ENCODE measurements at places on chromosomes 5 and 9. TPM values are rescaled to one million over a fixed set of nuclear protein-coding genes. Genes with fewer than 3 reads are reported as not detected.

DNA sequence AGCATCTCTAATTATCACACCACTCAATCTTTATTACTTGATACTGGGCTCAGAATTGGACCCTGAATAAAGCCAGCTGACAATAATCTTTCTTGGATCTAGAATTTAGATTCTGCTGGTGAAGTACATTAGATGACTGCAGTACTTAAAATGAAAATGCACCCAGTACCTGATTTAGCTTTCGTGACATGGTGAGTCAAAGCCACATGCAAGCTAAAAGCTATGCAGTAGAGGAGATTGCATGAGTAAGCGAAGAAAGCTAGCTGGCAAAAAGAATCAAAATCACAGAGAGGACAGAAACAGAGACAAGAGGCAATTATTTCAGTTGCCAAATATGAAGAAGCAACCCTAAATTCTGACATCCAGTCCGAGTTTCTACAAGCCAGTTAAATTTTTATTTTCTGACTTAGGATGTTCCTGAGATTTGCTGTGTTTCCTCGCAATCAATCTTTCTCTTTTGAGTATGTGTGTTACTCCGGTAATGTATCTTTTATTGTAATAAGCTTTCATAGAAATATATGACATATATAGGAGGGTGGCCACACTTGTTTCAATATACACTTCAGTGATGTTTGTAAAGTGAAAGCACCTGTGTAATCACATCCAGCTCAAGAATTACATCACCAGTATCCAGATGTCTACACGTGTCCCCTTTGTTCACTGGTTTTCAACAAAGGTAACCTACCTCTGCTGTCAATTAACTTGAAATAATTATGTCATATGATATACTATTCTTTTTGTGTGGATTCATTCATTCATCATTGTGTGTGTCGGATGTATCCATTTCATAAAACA is 101.7 kb downstream of the CDH18 start:
- ATAC-seq: peak; percentile 76

GRCh38 chr5:16639206-16639605 is 22.4 kb upstream of the RETREG1 start:
- no peak for ATAC-seq

GRCh38 chr5:77936365-77936693 is 160.2 kb upstream of the TBCA start:
- no peak for ATAC-seq

DNA sequence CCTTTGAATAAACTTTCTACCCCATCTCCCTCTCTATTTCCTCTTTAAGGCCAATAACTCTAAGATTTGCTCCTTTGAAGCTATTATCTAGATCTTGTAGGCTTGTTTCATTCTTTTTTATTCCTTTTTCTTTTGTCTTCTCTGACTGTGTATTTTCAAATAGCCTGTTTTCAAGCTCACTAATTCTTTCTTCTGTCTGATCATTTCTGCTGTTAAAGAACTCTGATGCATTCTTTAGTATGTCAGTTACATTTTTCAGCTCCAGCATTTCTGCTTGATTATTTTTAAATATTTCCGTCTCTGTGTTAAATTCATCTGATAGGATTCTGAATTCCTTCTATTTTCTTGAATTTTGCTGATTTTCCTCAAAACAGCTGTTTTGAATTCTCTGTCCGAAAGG is 15.3 kb upstream of the LIX1 start:
- no peak for ATAC-seq

DNA sequence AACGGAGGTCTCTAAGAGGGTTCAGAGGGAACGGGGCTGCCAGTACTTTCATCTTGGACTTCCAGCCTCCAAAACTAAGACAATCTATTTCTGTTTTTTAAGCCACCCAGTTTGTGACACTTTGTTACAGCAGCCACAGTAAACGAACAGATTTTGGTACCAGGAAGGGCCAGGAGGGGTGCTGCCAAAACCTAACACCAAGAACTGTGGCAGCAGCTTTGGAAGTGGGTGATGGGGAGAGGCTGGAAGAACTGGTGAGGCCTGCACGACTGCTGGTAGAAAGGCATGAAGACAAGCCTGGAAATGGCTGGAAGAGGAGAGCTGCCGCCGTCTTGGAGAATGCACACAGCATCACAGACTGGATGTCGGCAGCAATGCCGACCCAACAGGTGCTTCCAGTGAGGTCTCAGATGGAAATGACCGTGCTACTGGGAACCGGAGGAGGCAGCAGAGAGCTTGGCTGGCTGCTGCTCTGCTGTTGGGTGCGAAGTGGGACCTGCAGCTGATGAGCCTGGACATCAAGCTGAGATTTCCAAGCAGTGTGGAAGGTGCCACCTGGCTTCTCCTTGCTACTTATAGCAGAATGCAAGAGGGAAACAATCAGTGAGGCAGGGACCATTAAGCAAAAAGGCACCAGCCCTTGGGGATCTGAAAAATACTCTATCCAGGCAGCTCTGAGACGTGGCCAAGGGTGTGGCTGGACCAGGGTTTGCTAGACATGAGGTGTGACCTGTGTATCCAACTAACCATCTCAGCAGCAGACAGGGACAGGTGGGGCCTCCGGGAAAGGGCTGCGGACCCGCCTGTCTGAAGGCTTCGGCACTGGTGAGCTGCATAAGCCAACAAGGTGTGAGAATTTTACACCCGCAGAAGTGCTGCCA is 4.7 kb upstream of the TMEM210 start:
- peak; percentile 14 for ATAC-seq

GRCh38 chr5:37738057-37738691 is 101.7 kb downstream of the GDNF start:
- no peak for ATAC-seq

- ATAC-seq: no peak
Observed at GRCh38 chr5:75337366-75338021, 474 bp downstream of the HMGCR start.

GRCh38 chr9:108645520-108645919 is 210.3 kb downstream of the ACTL7B start:
- ATAC-seq: no peak

GRCh38 chr9:127463382-127463781 is 12.1 kb downstream of the LRSAM1 start:
- ATAC-seq: no peak

- no peak for ATAC-seq
Observed at GRCh38 chr9:129172816-129173215, 5.2 kb downstream of the IER5L start.

- ATAC-seq: no peak
Observed at GRCh38 chr5:10498350-10498749, 56.7 kb downstream of the ROPN1L start.

- no peak for ATAC-seq
Observed at GRCh38 chr9:3513265-3513818, 12.5 kb downstream of the RFX3 start.

- no peak for ATAC-seq
Observed at GRCh38 chr9:7500521-7500920, 299.1 kb downstream of the DMAC1 start.

DNA sequence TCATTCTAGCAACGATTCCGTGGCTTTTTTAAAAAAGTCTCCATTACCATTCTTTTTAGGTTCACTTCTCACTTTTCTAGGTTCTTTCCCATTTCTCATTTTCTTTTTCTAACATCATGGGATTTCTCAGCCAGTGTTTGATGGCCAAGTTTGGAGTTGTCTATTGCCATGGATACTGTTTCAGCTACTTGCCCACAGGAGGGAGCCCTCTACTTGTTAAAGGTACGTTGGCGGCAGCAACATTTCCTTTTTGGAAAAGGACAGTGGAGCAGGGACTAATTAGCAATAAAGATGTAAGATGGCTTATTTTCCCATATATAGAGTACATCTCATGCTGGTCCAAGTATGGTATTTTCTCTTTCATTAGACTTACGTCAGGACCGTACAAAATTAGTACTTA is 2257.5 kb upstream of the C9orf72 start:
- ATAC-seq: no peak

GRCh38 chr5:90873033-90873517 is 314.5 kb downstream of the ADGRV1 start:
- no peak for ATAC-seq

DNA sequence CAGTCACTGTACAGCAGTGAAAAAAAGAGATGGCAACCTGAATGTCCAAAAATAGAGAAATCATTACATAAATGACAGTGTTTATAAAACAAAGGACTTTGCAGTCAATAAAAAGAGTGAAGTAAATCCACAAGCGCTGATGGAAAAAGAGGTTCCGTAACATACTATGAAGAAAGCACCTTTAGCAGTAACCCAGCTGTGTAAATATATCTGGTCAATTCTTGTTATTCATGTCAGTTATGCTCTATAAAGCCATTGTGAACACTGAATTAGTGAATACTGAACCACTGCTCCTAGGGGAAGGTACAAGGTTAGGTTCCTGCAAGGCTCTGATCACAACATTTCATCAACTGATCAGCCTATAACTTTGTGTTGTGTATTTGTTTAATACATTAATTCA is 39.5 kb downstream of the CCNJL start:
- no peak for ATAC-seq

DNA sequence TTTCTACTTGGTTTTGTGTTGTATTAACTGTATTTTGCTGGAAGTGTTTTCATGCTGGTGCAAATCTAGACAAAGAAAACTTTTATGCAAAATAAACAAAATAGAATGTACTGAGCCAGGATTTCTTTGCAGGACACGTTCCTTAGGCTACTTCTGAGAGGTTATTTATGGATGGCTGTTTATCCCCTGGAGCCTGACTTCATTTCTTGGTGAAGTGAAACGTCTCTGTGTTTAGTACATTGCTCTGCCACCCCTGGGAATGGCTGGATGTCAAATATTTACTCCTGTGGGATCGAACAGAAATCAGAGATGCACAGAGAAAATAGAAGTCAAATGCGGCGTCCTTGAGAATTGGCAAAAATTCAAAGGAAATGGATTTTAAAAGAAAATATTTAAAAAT is 327.1 kb upstream of the MPDZ start:
- ATAC-seq: no peak

- peak; percentile 50 for ATAC-seq
Observed at GRCh38 chr9:3508521-3509291, 17.1 kb downstream of the RFX3 start.

- no peak for ATAC-seq
Observed at GRCh38 chr9:28082671-28083070, 509.4 kb upstream of the C9orf72 start.

DNA sequence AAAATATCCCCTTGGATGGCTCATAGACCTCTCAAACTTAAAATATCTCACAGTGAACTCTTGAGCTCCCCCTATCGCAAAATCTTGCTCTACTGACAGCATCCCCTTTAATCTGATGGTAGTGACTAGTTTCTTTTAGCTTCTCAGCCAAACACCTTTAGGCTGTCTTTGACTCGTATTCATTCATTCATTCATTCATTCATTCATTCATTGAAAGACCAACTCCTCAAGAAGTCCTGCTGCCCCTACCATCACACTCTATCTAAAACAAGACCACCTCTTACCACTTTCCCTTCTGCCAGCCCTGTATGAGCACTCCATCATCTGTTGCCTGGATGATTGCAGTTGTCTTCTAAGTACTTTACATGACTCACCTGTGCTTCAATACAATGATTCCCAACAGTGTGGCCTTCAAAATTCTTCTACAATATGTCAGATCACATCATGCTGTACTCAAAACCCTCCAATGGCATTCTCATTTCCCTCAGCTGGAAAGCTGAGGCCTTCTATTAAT is 46.8 kb downstream of the ITGA2 start:
- no peak for ATAC-seq

DNA sequence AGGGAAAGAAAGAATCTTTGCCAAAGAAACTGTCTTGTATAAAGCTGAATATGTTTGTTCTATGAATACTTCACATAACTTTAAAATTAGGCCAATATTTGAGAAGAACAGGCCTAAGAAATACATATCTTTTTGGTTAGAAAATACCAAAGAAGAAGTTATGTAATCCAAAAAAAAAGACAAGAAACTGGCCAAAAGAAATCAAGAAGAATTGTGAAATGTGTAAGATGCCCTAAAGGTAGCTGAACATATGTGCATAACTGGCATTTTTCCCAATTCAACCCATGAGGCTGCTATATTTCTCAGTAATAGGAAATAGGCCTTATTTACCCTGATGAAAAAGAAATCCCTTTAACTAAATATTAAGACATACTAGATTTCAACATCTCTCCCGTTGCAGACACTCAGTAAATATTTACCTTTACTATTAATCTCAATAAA is 290.0 kb downstream of the CETN3 start:
- peak; percentile 41 for ATAC-seq

GRCh38 chr5:132859889-132860437 is 6.3 kb downstream of the GDF9 start:
- no peak for ATAC-seq

DNA sequence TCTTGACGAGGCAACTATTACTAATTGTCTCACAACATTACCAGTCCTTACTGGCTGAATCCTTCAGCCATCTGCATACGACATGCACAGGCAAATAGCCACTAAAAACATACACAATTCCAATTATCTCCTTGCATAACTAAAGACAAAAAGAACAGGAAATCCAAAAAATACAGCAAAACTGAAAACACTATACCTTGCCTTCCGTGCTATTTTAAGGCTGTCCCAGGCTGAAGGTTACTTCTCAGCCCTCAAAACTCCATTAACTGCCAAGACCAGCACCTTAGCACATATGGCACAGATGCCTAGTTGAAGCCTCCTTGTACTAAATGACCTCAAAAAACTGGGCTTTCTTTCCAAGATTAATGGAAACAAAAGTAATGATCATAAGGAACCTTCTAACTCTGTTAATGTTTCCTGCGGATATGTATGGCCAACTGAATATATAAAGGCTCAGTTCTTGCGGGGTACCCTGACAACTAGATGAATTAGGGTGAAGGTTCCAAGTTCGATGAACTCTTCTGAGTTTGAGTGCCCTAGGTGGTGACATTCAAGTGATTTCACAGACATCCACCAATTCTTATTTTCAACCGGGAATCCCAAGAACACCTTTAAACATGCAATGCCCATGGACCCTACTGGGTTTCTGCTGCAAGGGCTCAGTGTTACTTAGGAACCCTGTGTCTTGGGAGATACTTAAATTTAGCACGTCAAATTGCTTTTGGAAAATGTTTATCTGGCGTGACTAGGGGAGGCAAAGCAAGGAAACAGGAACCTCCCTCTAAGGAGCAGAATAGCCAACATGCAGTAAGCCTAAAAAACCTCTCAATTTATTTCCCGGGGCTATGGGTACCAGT is 455.3 kb downstream of the RAB3C start:
- no peak for ATAC-seq

DNA sequence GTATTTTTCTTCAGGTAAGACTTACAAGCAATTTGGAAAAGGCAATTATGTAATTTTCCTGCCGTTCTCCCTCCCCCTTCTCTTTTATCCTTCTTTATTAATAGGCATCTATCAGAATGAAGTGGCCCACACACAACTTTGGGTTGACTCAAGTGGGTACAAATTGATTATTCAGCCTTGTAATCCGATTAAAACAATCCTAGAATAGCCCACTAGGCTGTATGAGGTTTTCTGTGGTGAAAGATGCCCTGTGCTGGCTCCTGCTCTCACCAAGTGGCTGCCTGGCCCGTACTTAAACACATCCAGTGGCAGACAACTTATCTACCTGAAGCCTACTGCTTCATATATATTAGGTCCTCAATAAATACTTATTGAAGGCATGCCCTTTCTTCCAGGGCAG is 177.3 kb upstream of the C9orf72 start:
- ATAC-seq: no peak

The ASS1 gene
- 123 TPM for total RNA-seq

The ZNF483 gene
- 50.9 TPM for total RNA-seq

The PLPPR1 gene
- total RNA-seq: 47.6 TPM

The GHR gene
- total RNA-seq: 0.41 TPM

The KCNN2 gene
- total RNA-seq: 2.8 TPM

The ZFP2 gene
- 2.4 TPM for total RNA-seq

The CTNNAL1 gene
- total RNA-seq: 35.5 TPM

The AMACR gene
- 10.9 TPM for total RNA-seq

The ARSI gene
- total RNA-seq: 0.63 TPM

The PCDHGA1 gene
- total RNA-seq: 1.2 TPM

The ICE1 gene
- total RNA-seq: 39.2 TPM

The LCN15 gene
- total RNA-seq: 0.15 TPM

The EFCAB9 gene
- total RNA-seq: not detected

The BARHL1 gene
- total RNA-seq: 0.17 TPM

The HSPB3 gene
- total RNA-seq: not detected

The PRDM9 gene
- total RNA-seq: not detected
